ENCODE measurements at places on chromosomes 1 and 21. TPM values are rescaled to one million over a fixed set of nuclear protein-coding genes. Genes with fewer than 3 reads are reported as not detected.

SLAMF7 gene
- polyA plus RNA-seq: 359 TPM

TNNI3K gene
- polyA plus RNA-seq: not detected

UQCRHL gene
- 1.3 TPM for polyA plus RNA-seq

DNA sequence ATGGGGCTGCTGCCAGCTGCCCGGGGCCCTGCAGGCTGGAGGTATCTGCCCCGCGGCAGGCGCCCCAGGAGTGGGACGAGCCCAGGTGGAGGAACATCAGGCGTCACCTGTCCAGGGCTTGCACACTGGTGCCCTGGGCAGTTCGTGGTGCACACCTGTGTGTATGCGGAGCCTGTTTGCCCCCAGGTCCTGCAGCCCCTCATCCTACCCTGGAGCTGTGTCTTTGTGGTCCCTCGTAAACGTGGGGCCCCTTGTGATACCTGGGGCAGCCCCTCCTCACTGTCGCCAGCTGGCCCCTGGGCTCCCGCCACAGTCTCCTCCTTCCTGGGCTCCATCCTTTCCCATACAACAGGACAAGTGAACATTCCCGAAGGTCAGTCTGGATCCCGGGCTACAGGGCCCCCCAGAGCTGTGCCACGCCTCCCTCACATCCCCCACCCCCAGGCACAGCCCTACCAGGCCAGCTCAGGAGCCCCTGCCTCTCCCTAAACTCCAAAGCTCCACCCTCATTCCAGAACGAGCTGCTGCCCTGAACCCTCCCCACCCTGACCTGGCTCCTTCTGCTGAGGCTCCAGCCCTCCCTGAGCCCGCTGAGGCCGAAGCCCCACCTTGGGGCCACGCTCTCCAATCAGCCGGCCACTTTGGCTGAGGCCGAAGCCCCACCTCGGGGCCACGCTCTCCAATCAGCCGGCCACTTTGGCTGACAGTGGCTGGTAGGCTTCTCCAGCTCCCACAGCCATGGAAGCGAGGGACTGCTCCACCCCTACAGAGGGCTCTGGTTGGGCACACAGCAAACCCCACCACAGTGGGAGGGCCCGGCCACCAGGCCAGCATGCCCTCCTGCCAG lies 42.6 kb downstream of the UBE2G2 start:
- H3K36me3 ChIP-seq: no peaks in the 10 kb centered on the region
- H3K27ac ChIP-seq: no peak overlapping the region
- H3K27me3 ChIP-seq: peaks cover 2% of the 10 kb centered on the region
- no peak overlapping the region for H3K4me3 ChIP-seq

GRCh38 chr1:25576459-25577133 lies 33.2 kb downstream of the LDLRAP1 start:
- no peak overlapping the region for H3K4me3 ChIP-seq
- H3K27ac ChIP-seq: no peak overlapping the region
- H3K36me3 ChIP-seq: no peaks in the 10 kb centered on the region
- no peaks in the 10 kb centered on the region for H3K4me1 ChIP-seq
- H3K27me3 ChIP-seq: peaks cover 4% of the 10 kb centered on the region
- no peak for DNase-seq

DNA sequence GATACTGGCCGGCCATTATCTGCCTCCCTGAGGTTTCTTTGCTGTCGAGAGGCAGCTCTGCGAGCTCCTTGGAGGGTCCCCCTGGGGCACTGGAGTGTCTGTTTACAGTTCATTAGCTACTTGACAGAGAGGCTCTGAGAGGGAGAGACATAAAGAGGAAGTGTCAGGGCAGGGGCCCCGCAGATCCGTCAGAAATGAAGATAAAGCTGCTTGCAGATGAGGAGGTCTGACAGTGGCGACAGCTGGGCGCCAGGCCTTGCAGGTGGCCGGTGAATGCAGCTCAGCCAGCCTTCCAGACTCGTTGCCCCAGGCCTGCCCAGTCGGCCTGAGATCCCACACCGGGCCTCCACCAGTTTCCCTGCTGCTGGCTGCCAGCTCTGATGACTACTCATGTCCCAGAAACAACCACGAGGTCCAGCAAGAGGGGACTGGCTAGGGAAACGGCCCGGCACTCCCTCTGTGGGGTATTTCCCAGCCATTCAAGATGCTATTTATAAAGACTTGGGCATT lies 84.7 kb downstream of the DISP3 start:
- no peak overlapping the region for H3K27ac ChIP-seq
- no peak for DNase-seq
- no peaks in the 10 kb centered on the region for H3K4me1 ChIP-seq

Measured in immature natural killer cell (primary cell).